NCI-H82 (cell line): ENCODE measurements at places on chromosomes 5 and 9.
A peak's percentile ranks its signal among the peaks of the same experiment; 100 is the strongest.

DNA sequence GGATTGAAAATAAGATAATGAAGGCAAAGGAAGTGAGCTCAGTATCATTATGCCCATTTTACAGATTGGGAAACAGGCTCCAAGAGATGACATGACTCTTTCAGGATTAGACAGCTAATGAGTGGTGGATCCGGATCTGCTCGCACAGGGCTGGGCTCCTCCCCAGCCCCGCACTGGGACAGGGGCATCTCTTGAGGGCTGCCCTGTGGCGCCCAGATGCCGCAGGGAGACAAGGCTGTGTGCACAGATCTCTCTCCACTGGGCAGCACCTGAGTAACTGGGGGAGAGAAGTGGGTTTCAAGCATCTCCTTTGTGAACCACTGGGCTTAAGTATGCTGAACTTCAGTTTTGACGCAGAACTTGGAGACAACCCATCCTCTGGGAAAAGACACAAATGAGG is 43.9 kb downstream of the ADAMTS2 start:
- no peak for DNase-seq

- DNase-seq: no peak
These were observed 11.5 kb downstream of the NADK2 start for GRCh38 chr5:36230151-36230790.

- no peak for DNase-seq
These were observed 14.9 kb upstream of the GFPT2 start for GRCh38 chr5:180367991-180368390.

GRCh38 chr5:141637123-141637766 is 448 bp downstream of the RELL2 start:
- peak; percentile 57 for DNase-seq

DNA sequence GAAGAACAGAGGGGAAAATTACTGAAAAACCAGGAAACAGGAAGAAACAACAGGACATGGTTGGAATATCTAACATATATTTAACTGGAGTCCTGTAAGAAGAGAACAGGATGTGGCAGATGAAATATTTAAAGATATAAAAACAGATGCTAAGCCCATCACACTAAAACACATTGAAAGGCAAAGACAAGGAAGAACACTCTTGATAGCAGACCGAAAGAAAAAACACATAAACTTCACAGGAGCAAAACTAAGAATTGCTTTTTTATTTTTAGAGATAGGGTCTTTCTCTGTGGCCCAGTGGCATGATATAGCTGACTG is 324.4 kb upstream of the ARRDC3 start:
- no peak for DNase-seq

GRCh38 chr9:73168298-73168934 is 16.8 kb downstream of the ANXA1 start:
- no peak for DNase-seq

- DNase-seq: no peak
These were observed 114.4 kb downstream of the SEC61B start for GRCh38 chr9:99336531-99336930.
